NCI-H187 treated with DMSO at 0.1 percent for 48 hours (cell line): ENCODE measurements at places on chromosomes 1 and 21.

GRCh38 chr1:224251741-224252146, 68.7 kb downstream of the DEGS1 start:
- no peak for DNase-seq

- DNase-seq = no peak
These were observed 5.5 kb downstream of the DISC1 start for GRCh38 chr1:231632119-231632518.

DNA sequence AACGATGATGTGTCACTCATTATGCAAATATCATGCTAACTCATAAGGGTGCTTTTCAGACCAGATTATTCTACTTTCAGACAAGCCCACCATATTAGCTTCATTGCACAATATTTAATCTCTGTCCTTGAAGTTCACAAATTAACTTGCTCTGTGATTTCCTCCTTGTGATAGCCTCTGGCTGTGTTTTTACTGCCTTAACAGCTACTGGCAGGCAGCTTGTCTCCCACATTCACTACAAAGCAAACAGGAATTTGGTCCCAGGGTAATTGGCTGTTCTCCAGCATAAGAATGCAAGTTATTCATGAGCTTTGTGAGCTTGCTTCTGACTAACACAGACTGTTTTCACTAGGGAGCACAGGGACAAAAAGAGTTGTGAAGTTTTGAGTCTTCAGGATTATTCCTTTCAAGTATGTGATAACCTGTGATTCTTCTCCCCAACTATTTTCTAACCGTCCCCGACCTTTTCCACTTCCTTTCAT, 87.9 kb upstream of the HMCN1 start:
- DNase-seq = no peak

DNA sequence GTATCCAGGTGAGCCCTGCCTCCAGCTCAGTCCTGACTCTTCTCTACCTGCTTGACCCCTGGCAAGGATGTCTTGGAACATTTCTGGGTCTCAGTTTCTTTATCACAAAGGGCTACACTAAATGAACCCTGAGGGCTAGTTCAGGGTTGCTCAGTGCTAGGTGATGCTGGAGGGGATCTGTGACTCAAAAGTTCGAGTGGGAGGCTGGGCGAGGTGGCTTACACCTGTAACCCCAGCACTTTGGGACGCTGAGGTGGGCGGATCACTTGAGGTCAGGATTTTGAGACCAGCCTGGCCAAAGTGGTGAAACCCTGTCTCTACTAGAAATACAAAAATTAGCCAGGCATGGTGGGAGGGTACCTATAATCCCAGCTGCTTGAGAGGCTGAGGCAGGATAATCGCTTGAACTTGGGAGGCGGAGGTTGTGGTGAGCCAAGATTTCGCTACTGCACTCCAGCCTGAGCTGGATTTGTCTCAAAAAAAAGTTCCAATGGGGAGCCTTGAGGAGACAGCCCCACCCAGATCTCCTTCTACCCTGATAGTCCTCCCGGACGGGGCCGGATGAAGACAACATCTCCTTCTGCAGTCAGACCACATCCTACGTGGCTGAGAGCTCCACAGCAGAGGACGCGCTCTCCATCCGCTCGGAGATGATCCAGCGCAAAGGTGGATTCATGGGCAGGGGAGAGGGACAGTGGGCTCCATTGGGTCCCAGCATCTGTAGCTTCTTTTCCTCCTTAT, 48.9 kb downstream of the YARS1 start:
- no peak for DNase-seq

DNA sequence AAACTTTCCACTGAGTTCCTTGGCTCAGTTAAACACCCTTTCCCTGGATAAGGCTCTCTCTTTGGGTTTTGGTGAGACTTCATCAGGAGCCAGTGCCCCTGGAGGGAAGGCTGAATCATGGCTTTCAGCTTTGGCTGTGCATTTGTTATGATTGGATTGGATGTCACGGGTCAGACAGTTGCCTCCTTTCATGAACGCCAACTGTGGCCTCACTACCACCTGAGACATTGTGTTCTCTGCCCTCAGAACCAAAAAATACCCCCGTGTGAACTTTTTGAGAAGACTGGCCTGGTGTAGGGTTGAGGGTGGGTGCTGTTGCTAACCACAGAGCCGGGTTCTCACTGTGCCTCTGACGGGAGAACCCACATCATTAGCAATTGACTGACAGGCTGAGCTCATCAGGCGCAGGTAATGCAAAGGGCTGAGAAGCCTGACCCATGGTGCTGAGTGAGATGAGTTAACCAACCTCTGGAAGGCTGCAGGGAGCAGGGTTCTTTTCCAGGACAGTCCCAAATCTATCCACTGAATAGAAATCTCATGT, 65.6 kb downstream of the HHAT start:
- no peak for DNase-seq

- no peak for DNase-seq
These were observed 41.4 kb downstream of the RNF187 start for GRCh38 chr1:228528612-228529011.

- DNase-seq = no peak
These were observed 134.4 kb downstream of the S1PR1 start for GRCh38 chr1:101371259-101371658.

DNA sequence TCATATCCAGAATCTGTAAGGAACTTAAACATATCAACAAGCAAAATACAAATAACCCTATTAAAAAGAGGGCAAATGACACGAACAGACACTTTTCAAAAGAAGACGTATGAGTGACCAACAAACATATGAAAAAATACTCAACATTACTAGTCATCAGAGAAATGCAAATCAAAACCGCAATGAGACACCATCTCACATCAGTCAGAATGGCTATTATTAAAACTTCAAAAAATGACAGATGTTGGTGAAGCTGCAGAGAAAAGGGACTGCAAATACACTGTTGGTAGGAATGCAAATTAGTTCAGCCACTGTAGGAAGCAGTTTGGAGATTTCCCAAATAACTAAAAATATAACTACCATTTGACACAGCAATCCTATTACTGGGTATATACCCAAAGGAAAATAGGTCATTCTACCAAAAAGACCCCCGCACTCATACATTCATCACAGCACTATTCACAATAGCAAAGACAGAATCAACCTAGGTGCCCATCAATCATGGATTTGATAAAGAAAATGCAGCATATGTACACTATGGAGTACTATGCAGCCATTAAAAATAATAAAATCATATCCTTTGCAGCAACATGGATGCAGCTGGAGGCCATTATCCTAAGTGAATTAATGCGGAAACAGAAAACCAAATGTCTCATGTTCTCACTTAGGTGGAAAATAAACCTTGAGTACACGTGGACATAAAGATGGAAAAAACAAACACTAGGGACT, 230.1 kb upstream of the RAB4A start:
- DNase-seq = no peak

GRCh38 chr1:63322114-63322943, at the start of gene FOXD3:
TSS of gene FOXD3 (plus strand) at chr1:63322567. CDS start at chr1:63323059, 492 bp downstream.
- DNase-seq = no peak

DNA sequence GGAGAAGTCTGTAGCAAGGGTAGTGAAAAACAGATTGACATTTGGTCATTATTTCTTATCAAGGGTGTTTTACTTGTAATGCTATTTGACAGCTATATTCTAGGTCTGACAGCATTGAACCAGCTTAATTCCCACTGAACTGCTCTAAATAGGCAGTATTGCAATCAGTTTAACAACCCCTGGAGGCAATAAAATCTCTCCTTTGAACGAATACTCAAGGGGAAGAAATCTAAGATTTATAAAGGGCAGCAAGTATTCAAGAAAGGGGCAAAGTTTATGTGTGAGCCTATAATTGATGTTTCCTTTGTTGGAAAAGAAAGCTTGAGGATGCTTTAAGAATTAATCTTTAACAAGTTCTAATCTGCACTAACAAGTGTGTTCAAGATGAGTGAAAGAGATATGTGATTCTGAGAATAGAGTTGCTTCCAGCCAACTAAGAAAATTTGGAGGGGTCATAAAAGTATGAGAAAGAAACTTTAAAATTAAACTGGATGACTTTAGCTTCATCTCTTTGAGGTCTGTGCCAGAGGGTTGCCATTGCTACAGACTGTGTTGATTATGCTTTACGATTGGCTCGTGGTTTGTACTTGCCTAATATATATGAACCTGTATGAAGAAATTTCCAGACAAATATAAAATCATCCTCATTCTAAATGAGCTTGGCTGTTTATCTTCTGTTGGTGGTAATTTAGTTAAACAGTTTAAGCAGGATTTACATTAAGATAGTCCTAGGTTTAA, 72.5 kb downstream of the ZNF326 start:
- DNase-seq = no peak

- DNase-seq = no peak
These were observed 24.5 kb downstream of the LAMB3 start for GRCh38 chr1:209627732-209628196.

GRCh38 chr1:67162954-67163353, 3.3 kb upstream of the IL23R start:
- DNase-seq = no peak

DNA sequence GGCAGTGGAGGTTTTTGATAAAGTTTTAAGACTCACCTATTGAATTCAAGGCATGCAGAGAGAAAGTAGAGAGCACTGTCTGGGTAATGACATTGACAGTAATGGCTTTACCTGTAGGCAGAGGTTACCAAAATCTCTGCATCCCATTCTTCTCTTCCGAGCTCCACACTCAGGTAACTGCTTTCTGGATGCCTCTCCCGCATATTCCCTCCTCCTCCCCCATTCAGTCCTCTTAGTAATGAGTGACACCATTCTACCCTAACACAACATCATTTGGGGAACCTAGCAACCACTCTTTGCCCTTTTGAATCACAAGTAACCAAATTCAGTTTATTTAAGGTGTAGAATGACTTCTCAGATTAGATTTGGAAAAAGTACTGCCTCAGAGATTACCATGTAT, 56.5 kb downstream of the DYRK1A start:
- DNase-seq = no peak

- DNase-seq = no peak
These were observed 321.4 kb downstream of the DPYD start for GRCh38 chr1:97599447-97599846.

DNA sequence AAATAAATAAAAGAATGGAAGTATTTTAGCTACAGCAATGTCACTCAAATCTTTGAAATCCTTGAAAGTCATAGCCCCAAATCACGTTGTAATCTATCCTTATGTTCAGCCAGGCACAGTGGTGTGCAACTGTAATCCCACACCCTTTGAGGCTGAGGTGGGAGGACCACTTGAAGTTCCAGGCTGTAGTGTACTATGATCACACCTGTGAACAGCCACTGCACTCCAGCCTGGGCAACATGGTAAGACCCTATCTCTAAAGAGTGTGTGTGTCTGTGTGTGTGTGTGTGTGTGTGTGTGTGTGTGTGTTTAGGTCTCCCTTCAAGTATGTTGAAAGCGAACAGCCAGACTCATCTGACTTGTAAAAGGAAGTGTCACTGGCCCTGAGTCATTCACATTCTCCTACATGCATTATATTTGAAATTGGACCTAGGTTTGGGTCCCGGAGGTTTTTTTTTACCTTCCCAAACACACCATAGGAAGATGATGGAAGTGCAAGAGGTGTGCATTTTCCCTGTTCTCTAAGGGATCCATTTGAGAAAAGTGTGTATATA, 50.1 kb downstream of the ZNF281 start:
- DNase-seq = no peak
